IMR-90 (cell line): ENCODE measurements at places on chromosomes 4 and X. TPM values are rescaled to one million over a fixed set of nuclear protein-coding genes. Genes with fewer than 3 reads are reported as not detected.

The TCEAL6 gene
- not detected in 2 replicates for total RNA-seq

The C4orf54 gene
- total RNA-seq = not detected in 2 replicates

The EXOC1L gene
- total RNA-seq = not detected in 2 replicates

The MSANTD1 gene
- total RNA-seq = under 0.01 and 0.28 TPM in 2 replicates

The RHOXF2B gene
- not detected in 2 replicates for total RNA-seq

The GABRE gene
- total RNA-seq = 1.3 and 1.9 TPM in 2 replicates

The PCDH10 gene
- total RNA-seq = 0.90 and 1.4 TPM in 2 replicates

The TRMT2B gene
- 10.8 and 13.4 TPM in 2 replicates for total RNA-seq

The CHRNA9 gene
- total RNA-seq = not detected in 2 replicates

The DCAF12L1 gene
- total RNA-seq = not detected in 2 replicates

The CNKSR2 gene
- total RNA-seq = 0.56 and 0.90 TPM in 2 replicates

The TMEM154 gene
- total RNA-seq = 0.18 and 0.28 TPM in 2 replicates

The STK26 gene
- 0.18 and 0.28 TPM in 2 replicates for total RNA-seq

The CENPI gene
- total RNA-seq = 24.2 and 25.8 TPM in 2 replicates

The GBA3 gene
- not detected in 2 replicates for total RNA-seq

The MAGEC2 gene
- total RNA-seq = not detected in 2 replicates

The STARD8 gene
- total RNA-seq = 1.6 and 1.7 TPM in 2 replicates

The F9 gene
- not detected in 2 replicates for total RNA-seq

The HSD17B13 gene
- total RNA-seq = under 0.01 TPM in 1 of 2 replicates, not detected in the other

The GPR119 gene
- not detected in 2 replicates for total RNA-seq

The GCNA gene
- total RNA-seq = 0.83 and 0.90 TPM in 2 replicates

The LRP2BP gene
- total RNA-seq = 0.18 and 0.56 TPM in 2 replicates

The CTAG1B gene
- total RNA-seq = not detected in 2 replicates

The GAGE13 gene
- not detected in 2 replicates for total RNA-seq

The KDR gene
- not detected in 2 replicates for total RNA-seq

The UGT8 gene
- not detected in 2 replicates for total RNA-seq

The ARHGAP4 gene
- total RNA-seq = 0.18 and 0.28 TPM in 2 replicates

The GLRA2 gene
- total RNA-seq = not detected in 2 replicates

The DNAAF6 gene
- not detected in 2 replicates for total RNA-seq

The EGF gene
- 2.2 and 4.2 TPM in 2 replicates for total RNA-seq

The BBS12 gene
- 5.0 and 5.9 TPM in 2 replicates for total RNA-seq

The SAT1 gene
- 55.9 and 112 TPM in 2 replicates for total RNA-seq

The NEIL3 gene
- total RNA-seq = 7.9 and 10.3 TPM in 2 replicates

The ALAS2 gene
- not detected in 2 replicates for total RNA-seq
